ENCODE measurements at places on chromosomes 5 and 9.

- no peak for DNase-seq
Observed at GRCh38 chr5:117547192-117547591, 972.6 kb upstream of the SEMA6A start.

- no peak for DNase-seq
Observed at GRCh38 chr9:29393064-29393463, 1819.8 kb upstream of the C9orf72 start.

- no peak for DNase-seq
Observed at GRCh38 chr9:8816361-8816760, 1016.8 kb upstream of the DMAC1 start.

DNA sequence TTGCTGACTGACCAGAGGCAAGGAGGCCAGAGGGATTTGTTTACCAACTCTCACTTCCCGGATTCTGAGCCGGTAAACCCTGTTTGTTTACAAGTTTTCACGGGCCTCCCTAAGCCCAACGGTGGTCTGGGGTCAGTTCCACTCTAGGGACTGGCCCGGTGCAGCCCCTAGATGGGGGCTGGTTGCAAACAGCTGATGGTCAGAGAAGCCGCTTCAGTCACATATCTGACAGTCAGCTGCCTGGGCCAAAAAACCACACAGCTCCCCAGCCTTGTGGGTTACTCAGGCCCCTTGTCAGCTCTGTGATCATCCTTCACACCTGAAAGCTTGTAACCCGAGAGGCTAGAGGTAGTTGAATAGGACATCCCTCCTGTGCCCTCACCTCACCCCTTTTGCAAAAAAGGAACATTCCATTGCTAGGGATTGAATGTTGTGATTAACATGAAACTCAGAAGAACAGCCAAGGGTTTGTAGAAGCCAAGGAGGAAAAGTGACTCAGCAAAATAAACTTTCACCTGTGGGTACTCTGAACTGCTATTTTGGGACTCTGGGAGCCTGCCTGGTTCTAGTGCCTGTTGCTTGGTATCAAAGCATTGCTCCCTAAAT, 40.4 kb downstream of the SAR1B start:
- no peak for DNase-seq

DNA sequence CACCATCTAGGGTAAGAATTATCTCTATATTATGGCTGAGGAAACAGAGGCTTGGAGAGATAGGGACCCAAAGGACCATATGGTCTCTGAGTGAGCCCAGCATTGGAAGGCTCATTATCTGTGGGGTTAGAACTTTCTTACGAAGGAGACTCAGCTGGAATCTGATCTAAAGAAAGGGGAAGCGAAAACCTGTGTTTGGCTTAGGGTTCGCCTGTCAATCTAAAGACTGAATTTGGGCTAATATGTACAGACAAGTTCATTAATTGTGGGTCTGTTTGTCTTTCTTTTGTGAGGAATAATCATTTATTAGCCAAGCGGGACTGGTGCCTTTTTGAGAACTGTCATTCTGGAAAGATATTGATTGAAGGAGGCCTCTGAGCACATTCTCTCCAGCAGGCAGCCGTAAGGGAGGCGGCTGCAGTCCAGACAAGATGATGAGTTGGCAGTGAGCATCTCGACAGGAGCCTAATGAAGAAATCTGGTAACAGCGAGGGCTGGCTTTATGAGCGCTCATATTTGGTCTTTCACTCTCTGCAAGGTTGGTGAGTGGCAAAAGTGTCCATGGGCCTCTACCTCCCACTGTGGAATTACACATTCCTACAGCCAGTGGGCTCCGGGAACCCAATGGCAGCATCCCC, 104.2 kb upstream of the GPR151 start:
- DNase-seq = no peak

DNA sequence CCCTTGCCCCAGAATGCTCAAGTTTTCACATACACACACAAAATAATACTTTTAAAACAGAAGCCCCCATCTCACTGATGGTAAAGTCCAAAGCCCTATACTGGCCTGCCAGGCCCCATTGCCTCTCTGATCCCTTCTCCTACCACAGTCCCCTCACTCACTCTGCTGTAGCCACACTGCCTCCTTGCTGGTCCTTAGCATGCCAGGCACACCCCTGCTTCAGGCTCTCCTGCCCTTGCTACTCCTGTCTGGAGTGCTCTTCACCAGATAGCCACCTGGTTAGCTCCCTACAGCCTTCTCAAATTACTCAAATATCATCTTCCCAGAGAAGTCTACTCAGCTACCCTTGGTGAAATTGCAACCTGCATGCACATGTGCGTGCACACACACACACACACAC, 177.5 kb downstream of the C5orf15 start:
- DNase-seq = no peak

DNA sequence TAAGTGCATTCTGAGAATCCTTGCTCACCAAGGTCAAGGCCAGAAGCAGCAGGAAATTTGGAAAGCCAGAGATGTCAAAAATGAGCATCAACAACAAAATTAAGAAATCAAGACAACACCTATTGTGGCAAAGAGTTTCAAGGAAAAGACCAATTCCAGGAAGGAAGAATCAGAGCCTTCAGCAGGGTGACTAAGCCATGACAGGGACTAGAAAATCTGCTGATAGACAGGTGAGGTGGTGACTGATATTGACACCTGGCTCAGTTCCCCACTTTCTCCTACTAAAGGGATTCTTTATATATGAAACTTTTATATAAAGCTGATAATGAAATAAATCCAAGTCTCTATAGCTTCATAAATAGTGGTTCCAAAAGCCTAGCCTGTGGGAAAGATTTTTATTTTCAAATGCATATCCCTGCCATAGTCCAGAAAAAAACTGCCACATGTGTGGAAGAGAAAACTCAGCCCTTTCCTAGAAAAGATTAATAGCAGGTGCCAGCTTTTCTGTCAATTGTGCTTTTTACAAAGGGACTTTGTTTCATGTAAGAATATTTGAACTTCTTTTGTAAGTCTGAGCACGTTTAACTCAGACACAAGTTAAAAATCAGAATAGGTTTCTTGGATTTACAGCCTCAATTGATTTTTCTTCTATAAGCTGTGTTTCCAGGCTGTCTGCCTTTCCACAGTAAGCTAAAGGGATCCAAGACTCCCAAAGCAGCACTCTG, 81.1 kb upstream of the GRAMD2B start:
- no peak for DNase-seq

- no peak for DNase-seq
Observed at GRCh38 chr9:115514454-115514853, 396.5 kb upstream of the TNC start.

GRCh38 chr9:134455934-134456755, 129.9 kb downstream of the RXRA start:
- peak; percentile 96 for DNase-seq

- no peak for DNase-seq
Observed at GRCh38 chr9:107170801-107171200, 112.3 kb upstream of the RAD23B start.

DNA sequence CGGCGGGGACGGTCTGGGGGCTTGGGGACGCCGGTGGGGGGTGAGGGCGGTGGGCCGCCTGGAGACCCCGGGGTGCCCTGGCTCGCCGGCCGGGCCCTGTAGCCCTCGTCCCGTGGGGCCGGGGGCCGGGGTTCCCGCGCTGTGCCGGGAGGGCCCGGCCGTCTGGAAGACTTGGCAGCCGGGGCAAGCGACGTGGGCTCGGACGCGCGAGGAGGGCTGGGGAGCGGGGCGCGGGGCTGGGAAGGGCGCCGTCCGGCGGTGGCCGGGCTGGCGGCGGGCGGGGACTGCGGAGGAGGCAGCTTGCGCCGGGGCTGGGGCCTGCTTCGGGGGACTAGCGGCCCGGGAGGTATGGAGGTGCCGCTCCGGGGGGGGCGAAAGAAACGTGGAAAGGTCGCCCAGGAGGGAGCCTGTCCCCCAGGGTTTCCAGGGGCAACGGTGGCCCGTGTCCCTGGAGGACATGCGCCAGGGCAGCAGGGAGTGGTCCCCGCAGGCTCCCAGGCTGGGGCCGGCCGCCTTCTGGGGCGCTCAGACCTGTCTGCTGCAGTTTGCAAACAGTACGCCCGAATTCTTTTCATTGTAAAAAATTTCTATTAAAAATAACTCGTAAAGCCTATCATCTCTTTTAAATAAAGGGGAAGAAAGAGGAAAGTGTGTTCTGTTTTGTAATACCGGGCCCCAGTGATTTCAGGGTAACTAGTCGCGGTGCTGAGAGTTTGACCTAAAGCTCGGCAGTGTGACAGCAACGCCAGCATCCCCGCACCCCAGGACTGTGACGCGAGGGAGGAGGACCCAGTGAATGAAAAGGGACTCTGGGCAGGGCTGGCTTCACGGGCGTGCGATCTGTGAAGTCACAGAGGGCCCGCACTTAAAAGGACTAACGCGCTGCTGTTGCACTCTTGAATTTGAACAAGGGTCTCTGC, 752 bp upstream of the ANKH start:
- DNase-seq = peak; percentile 43

GRCh38 chr9:33349743-33350142, 52.6 kb downstream of the AQP7 start:
- DNase-seq = no peak

GRCh38 chr5:167943343-167943742, 348.1 kb upstream of the WWC1 start:
- DNase-seq = no peak

DNA sequence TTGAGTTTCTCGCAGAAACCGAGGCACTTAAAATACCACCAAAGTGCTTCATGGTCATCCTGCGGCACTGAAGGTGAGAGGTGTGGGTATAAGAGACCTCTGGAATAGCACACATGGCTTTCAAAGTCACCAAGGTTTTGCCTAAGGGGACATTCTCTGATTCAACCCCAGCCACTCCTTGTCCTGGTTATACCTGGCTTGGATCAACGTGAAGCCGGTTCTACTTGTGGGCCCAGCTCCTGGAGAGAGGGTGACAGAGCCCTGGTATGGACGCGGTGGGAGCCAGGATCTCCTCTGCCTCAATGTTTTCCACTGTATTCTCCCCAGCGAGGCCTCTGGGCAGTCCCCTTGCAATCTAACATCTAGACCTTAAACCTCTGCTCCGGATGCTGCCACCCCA, 132.0 kb downstream of the FSTL4 start:
- no peak for DNase-seq

DNA sequence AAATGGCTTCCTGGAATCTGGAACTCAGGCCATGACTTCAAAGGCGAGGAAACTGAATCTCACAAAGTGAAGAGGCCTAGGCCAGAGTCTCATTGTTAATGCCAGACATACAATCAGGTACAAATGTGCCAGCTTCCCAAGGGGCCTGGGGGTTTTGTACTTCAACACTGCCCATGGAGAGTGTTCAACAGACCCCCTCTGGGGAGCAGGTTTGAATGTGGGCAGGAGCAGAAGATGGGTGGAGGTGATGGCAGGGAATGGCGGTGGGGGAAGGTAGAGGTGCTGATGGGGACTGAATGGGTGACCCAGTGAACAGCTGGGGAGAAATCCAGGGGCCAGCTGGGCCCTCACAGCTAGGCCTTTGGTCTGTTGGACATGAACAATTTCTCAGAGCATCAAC, 12.0 kb downstream of the FOXI1 start:
- no peak for DNase-seq

GRCh38 chr9:124197177-124198095, 60.3 kb upstream of the NEK6 start:
- no peak for DNase-seq

GRCh38 chr5:112685386-112685785, 52.3 kb upstream of the APC start:
- DNase-seq = no peak

DNA sequence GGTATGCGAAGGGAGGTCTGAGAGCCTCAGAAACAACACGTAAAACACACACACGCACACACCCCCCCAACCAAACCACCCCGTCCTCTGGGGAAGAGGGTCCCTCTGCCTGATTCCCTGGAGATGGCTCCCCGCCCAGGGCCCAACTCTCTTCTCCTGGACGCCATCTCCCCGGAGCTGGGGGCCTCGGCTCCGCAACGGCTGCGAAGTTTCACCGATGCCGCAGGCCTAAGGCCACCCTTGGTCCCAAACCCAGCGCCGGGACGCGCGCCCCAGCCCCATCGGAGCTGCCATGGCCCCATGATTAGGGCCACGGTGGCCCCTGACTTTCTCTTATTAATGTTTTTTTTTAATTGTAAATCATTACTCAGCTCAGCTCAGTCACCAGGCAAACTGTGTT, 181.4 kb upstream of the TBCA start:
- no peak for DNase-seq

DNA sequence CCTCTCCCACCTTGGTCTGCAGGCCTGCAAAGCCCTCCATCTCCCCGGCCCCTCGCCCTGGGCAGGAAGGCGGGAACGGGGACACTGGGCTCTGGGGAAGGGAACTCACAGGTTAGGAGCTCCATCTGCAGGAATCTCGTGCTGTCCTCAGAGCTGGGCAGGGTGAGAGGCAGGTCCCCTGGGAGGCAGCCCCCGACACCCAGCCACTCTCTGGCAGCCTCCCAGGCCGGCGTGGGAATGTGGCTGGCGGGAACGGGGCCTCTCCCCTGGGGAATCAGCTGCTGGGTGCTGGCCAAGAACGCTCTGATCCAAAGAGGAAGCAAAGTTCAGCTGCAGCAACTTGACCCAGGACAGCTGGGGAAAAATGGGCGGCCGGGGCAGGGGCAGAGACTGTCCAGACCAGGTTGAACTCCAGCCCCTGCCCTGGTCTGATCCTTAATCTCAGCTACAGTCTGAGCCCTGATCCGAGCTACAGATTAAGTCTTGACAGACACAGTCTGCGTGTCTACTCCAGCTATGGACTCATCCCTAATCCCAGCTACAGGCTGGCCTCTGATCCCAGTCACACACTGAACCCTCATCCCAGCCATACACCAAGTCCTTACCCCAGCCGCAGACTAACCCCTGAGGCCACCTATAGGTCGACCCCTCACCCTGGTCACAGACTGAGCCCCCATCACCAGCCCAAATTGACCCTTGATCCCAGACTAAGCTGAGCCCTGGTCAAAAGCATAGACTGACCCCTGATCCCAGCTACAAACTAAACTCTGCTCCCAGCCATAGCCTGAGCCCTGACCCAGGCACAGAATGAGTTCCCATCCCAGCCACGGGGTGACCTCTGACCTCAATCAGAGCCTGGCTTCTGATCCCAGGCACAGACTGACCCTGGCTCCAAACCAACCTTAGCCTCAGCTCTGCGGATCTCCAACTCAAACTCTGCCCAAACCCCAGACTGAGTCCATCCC, 37.3 kb upstream of the EGFL7 start:
- peak; percentile 85 for DNase-seq

- no peak for DNase-seq
Observed at GRCh38 chr9:68746525-68746924, 41.5 kb downstream of the PIP5K1B start.

GRCh38 chr5:103808464-103809106, 246.0 kb upstream of the NUDT12 start:
- peak; percentile 30 for DNase-seq

- DNase-seq = peak; percentile 47
Observed at GRCh38 chr9:83266666-83267496, 203.9 kb upstream of the RASEF start.

- no peak for DNase-seq
Observed at GRCh38 chr5:173383711-173384110, 55.5 kb upstream of the STC2 start.

DNA sequence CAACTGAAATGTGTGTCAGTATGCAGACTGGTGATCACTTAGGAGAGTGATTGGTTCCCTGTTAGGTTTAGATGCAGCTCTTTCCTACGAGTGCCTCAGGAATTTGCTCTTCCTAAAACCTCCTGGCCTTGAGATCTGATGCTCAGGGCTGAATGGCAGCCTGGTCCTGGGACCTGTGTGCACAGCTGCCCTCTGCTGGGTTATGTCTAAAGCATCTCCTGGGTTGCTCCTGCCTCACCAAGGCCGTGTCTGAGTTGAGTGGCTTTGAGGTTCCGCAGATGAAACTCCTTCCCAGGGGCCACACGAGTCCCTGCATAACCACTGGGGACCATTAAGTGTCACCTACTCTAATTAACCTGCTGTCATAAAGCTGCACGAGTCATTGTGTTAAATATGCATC, 59.5 kb downstream of the MVB12B start:
- no peak for DNase-seq

GRCh38 chr5:98844865-98845264, 71.4 kb downstream of the RGMB start:
- DNase-seq = no peak

All from H54 (cell line).